ENCODE measurements at places on chromosomes 13 and 19.

- DNase-seq, result no peak
Measured at GRCh38 chr13:79710376-79710775, 229.4 kb downstream of the NDFIP2 start.

DNA sequence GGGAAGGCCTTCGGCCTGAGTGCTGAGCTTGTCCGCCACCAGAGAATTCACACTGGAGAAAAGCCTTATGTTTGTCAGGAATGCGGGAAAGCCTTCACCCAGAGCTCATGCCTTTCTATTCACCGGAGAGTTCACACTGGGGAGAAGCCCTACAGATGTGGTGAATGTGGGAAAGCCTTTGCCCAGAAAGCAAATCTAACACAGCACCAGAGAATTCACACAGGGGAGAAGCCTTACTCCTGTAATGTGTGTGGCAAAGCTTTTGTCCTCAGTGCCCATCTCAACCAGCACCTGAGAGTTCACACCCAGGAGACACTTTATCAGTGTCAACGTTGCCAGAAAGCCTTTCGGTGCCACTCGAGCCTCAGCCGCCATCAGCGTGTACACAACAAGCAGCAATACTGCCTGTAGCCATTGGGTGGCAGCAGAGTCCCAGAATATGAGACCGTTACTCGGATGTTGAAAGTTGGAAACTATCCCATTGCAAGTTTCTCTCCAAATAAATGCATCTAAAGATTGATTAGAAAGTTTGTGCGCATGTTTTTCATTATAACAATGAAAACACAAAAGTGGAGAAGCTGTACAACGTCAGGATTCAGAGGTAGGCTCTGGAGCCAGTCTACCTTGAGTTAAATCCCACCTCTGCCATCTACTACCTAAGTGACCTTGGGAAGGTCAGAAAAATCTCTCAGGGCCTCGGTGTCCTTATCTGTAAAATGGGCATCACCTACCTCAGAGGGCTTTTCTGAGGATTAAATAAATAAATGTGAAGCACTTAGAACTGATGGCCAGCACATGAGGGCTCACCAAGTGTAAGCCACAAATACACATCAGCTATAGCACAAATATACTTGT is 21.1 kb downstream of the ZNF473 start:
- DNase-seq, result no peak

GRCh38 chr13:26864576-26864975 is 104.0 kb upstream of the GPR12 start:
- DNase-seq, result peak; percentile 46

DNA sequence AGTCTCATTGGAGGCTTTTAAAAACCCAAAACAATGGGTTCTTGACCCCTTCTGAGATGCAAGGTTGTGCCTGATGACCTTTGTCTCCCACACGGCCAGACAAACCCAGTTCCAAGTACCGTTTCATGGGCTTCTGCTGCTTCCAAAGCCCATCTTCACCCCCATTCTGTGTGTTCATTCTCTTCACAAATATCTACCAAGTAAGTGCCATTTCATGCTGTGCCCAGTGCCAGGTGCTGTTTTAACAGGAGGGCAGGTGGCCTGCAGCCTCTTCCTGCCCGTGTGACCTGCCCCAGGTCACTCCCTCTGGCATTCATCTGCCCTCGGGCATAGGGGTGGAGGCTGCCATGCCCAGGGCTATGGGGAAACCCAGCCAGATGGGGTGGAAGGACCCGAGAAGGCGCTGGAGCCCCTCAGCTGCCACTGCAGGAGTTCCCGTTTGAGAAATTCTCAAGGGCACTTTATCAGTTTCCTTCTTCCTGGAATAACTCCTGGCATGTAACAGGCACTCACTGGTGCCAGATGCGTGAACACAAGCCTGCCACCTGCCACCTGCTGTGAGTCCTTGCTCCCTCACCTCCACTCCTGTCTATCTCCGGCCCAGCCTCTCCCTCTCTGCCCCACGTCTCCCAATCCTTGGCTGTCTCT is 12.5 kb downstream of the CAPN12 start:
- peak; percentile 67 for DNase-seq

GRCh38 chr19:9724157-9724556 is 44.4 kb downstream of the ZNF846 start:
- no peak for DNase-seq
